Activated CD4-positive, CD25-positive, alpha-beta regulatory T cell treated with anti-CD3 and anti-CD28 coated beads, Interleukin-2, amount 50 U/mL, for 16 hours (primary cell): ENCODE measurements at places on chromosomes 6 and 20.

GRCh38 chr6:41640426-41640825, 2.2 kb downstream of the MDFI start:
- no peak for DNase-seq

DNA sequence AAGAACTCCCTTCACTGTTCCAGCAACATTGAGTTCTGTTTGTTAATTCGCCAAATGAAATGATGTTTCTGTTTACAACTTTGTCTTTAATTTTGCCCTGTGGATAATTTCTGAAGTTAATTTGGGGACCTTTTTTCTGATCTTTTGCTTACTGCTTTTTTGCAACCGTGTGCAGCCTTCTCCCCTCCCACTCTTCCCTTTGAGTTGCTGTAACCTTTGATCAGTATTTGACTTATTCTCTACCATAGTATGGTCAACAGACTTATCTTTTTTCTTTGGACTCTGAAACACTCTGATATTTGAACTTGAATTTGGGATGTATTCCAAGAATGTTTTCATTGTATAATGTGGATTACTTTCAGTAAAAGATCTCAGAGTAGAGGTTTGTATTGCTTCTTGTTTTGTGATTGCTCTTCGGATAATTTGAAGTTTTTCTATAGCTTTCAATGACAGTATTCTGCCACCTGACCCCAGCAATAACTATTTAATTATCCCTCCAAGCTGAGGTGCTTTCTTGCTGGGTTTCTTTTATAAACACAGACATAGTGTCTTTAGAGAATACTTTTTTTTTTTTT, 46.2 kb downstream of the LRRN4 start:
- no peak for DNase-seq

DNA sequence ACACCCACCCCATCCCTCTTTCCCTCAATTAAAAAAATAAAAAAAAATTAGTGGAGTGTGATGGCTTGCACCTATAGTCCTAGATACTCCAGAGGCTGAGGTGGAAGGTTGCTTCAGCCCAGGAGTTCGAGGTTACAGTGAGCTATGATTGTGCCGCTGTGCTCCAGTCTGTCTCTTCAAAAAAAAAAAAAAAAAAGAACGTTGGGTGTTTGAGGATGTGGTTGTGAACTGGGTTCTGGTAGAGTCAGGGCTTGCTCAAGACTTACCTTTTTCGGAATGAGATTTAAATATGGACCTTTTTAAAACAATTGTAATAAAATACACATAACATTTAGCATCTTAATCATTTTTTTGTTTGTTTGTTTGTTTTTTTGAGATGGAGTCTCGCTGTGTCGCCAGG, 211.9 kb downstream of the OR2B2 start:
- DNase-seq: no peak

GRCh38 chr20:1625083-1625690, 5.4 kb upstream of the SIRPB1 start:
- DNase-seq: no peak

DNA sequence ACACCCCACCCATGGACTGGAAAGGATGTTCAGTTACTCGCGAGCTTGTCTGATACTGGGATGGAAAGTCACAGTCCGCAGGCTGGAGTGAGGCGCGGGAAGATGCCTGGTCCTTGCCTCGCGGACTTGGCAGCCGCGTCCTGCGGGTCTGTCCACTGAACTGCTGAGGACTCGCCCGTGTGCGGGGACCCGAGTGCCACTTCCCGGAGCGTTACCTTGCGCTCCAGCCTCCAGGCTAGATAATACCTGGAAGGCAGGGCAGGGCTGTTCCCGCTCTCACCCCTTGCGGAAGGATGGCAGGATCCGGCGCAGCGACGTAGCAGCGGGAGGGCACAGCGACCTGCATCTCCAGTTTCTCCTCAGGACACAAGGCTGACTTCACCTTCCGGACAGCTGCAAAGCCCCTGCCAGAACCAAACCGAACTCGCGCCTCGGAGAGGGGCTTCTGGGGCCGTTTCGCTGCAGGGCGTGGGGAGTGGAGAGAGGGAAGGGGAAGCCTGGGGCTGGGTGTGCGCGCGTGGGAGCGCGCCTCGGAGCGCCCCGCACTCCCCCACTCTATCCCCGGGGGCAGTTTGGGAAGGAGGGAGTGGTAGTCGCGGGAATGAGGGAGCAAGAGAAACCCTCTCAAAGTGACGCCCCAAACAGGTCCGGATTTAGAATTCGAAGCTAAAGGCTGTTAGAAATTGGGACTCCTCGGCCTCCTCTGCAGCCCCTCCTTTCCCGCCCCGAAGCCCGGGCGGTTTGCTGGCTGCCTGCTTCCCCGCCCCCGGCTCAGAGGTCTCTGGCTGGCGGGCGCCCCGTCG, at the start of gene KCNQ5:
TSS of gene KCNQ5 (plus strand) at position 774 of the 803 bp plus-strand sequence.
- DNase-seq: no peak

DNA sequence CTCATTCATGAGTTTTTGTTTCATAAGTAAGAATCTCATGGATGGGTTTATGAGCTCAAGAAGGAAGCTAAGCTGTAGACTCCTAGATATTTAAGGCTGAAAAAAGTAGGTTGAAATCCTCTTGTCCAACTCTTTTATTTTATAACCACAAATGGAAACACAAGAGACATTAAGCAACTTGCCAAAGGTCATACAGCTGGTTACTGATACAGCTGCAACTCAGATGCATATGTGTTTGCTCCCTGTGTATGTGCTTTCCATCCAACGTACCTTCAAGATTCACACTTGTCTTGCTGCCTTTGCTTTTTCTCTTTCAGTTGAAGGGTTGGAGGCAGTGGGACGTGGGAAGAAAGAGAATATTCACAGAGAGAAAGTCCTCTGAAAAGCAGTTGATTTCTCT, 153.5 kb upstream of the STMND1 start:
- no peak for DNase-seq

DNA sequence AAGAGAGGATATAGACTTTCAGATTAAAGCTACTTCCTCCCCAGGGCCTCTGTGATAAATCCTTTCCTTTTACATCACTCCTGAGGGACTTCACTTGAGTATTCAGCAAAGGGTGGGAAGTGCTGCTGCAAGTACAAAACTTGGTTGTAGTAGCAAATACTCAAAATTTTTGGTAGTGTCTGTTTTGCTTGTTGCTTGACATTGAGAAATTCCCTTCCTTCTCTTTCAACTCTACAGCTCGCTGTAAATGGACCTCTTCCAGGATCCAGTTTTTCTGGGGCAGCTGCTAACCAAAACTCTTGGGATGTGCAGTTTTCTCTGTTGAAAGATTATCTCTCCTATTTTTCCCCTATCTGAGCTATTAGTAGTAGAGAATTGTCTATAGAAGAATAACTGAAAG, 472.0 kb downstream of the CD109 start:
- DNase-seq: no peak

- no peak for DNase-seq
Observed at GRCh38 chr20:38023181-38024001, 9.9 kb downstream of the TTI1 start.

DNA sequence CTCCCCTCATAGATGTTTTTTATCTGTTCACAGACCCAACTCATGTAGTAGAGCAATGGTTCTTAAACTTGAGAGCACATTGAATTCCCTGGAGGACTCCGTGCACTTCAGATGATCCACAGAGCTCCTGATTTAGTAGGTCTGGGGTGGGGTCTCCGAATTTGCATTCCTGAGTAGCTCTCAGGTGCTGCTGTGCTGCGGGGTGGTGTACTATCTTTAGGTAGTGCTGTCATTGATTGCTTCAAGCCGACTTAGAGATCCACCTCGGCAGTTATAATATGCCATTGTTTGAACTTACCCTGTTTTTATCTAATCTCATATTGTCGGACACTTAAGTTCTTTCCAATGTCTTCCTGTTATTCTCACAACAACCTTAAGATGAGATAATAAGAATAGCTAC, 45.0 kb downstream of the BMP2 start:
- no peak for DNase-seq

DNA sequence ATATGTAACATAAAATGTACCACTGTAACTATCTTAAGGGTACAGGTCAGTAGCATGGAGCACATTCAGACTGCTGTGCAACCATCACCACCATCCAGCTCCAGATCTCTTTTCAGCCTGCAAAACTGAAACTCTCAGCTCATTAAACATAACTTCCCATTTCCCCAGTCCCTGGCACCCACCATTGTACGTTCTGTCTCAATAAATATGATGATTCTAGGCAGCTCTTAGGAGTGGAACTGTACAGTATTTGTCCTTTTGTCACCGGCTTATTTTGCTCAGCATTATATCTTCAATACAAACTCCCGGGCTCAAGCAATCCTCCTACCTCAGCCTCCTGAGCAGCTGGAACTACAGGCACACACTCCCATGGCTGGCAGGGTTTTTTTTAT, 1.5 kb downstream of the ZC3H12D start:
- DNase-seq: no peak

GRCh38 chr6:11323666-11324452, 91.4 kb upstream of the NEDD9 start:
- no peak for DNase-seq

DNA sequence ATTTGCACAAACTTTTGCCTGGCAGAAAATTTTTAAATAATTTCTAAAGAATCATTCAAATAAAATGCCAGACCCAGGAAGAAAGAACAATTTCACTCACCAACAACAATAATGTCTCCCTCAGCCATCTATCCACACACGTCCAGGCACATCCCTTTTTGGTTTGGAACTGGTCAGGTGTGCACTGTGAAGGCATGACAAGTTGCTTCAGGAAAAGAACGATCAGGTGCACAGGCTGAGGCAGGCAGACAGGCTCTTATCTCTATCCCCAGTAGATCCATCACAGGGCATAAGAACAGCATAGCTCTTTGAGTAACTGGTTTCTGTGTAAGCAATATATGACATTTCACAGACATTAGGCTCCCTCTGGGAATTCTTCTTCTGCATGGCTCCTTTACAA, 18.1 kb upstream of the NXT1 start:
- DNase-seq: no peak

GRCh38 chr20:22321191-22321590, 263.2 kb downstream of the FOXA2 start:
- no peak for DNase-seq

- no peak for DNase-seq
Observed at GRCh38 chr6:155709262-155709661, 253.6 kb upstream of the NOX3 start.

DNA sequence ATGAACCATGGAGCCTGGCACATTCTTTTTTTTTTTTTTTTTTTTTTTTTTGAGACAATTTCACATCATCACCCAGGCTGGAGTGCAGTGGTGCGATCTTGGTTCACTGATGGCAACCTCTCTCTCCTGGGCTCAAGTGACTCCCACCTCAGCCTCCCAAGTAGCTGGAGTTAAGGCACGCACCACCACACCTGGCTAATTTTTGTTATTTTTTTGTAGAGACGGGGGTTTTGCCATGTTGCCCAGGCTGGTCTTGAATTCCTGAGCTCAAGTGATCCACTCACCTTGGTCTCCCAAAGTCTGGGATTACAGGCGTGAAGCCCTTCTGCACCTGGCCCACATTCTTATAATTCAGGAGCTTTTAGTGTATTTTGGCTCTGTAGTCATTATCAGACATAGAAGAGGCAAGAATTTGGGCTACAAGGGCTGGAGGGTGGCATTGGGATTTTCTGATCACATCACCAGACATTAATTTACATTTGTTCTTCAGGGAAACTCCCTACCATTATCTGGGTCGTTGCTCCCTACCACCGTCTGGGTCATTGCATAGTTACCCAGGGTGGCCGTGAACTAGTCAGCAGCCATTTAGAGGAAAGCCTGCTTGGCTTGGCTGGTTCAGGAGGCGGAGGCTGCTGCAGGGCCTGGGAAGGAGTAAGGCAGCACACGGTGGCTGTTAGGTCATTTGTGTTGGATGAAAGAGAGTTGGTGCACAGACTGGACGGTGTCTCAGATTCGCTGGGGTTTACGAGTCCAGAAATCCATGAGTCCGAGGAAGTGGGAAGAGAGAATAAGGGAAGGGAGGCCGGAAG, 17.6 kb downstream of the ARID1B start:
- DNase-seq: no peak

DNA sequence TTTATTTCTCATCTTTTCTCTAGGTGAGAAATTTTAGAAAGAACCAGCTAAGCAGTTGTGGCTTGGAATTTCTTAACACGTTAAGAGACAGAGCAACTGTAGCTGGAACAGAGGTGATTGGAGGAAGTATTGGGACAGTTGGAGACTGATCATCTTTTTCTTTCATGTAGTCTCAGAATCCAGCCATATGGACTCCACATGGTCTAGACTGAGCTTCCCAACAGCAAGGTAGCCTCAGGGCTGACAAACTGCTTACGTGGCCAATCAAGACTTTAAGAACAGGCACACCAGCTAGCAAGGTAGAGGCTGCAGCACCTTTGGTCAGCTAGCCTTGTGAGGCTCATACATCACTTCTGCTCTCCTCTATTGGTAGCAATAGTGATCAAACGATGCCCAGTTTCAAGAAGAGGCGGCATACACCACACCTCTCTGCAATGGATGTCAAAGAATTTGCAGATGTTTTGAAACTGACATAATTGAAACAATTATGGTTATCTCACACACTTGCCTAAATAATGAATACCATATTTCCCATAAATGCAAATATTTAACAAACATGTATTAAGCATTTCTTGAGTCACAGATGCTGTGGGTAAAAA, 590.5 kb upstream of the SLC35B3 start:
- DNase-seq: no peak
